ENCODE measurements at places on chromosomes 12 and 14.

- no peak for DNase-seq
Measured at GRCh38 chr12:66848967-66849366, 170.1 kb upstream of the GRIP1 start.

DNA sequence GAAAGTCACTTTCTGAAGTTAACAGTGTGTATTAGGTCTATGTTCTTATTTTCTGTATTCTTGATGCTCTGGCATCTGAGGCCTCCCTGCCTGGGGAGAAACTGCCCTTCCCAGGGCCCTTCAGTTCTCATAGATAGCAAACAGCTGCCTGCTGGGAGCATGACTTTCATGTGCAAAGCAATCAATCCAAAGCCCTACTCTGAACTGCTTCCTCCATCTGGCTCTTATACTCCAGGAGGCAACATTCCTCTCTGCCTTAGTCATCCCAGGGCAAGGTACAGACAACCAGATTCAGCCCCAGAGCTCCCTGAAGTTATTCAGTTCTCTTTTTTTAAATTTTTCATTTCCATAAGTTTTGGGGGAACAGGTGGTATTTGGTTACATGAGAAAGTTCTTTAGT lies 41.7 kb upstream of the RIN3 start:
- DNase-seq = no peak

DNA sequence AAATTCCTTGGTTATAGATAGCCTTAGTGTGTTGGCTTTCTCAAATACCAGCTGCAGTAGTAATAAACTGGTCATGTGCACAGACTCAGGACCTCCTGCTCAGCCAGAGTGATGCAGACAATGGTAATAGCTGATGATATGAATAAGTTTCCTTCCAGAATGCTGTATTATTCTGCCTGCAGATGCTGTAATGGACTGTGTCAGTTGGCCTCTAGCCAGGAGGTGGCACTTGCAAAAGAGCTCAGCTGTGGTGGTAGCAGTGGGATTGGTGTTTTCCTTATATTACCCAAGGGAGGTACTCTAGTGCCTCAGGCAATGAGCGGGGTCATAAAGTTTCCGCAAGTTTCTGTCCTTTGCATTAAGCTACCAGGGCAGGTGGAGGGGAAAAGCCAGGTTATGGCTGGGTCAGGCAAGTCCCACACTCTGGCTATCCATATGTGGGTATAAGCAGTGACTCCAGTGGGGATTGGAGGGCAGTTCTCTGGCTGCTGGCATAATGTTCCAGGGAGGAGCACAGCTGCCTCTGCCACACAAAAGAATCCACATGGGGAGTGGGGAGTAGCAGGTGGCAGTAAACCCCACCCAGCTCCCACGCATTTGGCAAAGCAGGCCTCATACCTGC lies 14.0 kb upstream of the MUCL1 start:
- no peak for DNase-seq

- no peak for DNase-seq
Measured at GRCh38 chr14:80212023-80212397, 706 bp upstream of the DIO2 start.

- no peak for DNase-seq
Measured at GRCh38 chr14:102793531-102794328, 16.5 kb downstream of the TRAF3 start.

DNA sequence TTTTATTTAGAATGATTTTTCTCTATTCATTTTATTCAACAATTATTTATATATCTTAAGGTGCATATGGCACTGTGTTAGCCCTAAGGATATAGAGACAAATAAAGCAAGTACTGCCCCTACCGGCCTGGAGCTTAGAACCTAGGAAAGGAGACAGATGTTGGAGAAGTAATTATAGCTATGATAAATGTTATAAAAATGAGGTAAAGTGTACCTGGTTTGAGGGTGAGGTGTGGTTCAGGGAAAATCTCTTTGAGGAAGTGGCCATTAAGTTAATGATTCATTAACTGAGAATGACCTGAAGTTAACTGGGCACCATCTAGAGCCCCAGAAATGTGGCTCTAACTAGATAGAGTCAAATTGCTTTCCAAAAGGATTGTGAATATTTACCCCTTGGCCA lies 31.9 kb downstream of the CDKL1 start:
- no peak for DNase-seq

DNA sequence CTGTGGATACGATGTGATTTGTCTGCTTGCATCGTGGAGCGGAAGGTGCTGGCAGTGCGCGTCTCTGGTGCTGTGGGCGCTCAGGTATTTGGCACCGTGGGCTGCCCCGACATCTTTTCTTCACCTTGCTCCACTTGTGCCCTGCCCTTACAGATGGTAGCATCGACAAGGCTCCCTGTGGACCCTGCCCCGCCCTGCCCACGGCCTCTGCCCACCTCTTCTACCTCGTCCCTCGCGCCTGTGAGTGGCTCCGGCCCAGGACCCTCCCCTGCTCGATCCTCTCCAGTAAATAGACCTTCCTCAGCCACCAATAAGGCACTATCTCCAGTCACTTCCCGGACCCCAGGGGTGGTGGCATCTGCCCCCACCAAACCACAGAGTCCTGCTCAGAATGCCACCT lies 36.6 kb downstream of the EP400 start:
- no peak for DNase-seq

DNA sequence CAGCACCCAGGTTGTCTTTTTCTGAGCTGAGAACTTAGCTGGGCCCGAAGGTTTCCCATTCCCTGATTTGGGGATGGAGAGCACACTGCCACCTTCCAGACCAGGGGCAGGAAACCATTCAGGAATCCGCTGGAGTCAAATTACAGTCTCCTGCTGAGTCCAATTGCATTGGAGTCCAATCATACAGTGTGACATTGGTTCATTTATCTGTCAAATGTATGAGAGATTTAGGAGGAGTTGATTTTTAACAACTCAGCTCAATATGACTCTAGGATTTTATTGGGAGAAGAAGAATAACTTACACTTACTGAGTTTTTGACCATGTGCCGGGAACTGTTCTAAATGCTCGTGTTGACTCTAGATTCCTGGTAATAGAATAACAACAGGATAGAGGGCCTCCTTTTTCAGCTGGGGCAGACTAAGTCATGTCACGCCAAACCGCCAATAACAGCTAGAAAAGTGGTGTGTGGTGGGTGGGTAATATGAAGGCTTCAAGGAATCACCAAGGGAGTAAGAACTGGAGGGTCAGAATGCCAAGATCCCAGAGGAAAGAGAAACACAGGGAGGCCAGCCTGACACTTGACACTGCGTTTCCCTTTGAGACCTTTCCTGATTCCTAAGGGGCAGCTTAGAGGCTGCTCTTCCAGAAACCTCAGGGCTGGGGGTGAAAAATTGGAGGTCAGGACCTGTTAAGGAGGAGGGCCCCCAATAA lies 11.5 kb downstream of the SYNDIG1L start:
- DNase-seq = no peak

- DNase-seq = no peak
Measured at GRCh38 chr14:77682158-77682553, 25.7 kb downstream of the ALKBH1 start.

GRCh38 chr14:32150392-32150791 lies 51.5 kb upstream of the RNU6-7 start:
- DNase-seq = no peak
